ENCODE measurements at places on chromosomes 16 and 17.

- DNase-seq, result no peak
Observed at GRCh38 chr17:68843522-68843921, 111.7 kb downstream of the ABCA8 start.

DNA sequence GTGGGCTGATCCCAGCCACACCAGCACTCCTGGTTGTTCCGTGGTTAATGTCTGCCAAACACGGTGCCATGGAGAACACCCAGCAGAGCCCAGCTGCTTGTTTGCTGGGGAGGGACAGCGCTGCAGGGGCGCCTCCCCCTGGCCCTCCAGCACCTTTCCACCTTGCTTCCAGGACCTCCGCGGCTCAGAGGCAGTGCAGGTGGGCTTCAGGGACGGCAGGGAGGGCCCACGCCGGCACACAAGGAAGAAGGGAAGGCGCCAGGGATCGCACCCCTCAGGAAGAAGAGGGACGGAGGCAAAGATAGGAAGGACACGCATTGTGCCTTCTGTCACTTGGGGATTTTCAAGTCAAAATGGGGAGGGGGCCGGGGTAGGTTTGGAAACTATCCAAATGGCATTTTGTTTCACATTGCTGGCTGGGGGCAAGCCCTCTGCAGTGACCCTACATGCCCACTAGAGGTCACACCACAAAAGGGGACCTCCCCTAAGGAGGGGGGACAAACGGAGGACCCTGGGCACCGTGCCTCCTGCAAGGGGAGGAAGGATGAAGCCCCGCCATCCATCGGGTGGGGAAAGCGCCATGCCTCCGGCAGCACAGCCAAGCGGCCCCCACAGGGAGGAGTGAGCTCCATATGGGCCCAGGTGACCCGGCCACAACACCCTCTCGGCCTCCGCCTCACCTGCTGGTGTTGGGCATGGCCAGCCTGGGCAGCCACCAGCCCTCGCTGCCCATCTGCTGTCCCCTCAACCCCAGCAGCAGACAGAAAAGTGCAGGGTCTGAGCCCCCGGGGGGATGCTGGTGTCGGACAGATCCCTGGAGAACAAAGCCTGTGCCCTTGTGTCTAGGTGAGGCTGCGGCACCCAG is 7.5 kb upstream of the C16orf95 start:
- peak; percentile 16 for DNase-seq

DNA sequence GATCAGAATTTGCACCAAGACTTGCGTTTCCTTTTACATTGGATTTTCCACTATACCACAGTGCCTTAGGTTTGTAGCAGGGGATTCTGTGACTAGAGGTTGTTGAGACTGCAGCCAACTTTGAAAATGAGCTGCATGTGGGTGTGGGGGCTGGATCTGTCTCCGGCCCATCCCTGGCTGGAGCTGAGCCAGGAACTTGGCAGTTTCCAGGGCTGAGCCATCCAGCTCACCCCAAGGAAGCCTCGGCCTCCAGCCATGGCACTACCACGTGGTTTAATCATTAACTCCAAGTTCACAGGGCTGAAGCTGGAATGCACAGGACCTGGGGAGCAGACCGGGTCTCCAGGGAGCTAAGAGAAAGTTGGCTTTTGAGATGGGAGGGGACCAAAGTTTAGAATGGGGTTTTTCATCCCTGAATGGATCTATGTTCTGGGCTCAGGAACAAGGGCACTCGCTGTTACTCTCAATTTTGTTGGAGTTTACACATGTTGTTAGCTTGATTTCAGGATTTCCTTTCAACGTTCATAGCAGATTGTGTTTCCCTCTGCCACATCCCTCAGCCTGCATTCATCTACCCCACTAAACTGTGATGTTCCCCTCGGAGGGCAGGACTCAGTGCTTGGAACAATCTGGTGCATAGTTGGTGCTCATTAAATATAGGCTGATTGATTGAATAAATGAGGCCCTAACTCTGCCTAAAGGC is 42.3 kb upstream of the HNF1B start:
- DNase-seq, result no peak

DNA sequence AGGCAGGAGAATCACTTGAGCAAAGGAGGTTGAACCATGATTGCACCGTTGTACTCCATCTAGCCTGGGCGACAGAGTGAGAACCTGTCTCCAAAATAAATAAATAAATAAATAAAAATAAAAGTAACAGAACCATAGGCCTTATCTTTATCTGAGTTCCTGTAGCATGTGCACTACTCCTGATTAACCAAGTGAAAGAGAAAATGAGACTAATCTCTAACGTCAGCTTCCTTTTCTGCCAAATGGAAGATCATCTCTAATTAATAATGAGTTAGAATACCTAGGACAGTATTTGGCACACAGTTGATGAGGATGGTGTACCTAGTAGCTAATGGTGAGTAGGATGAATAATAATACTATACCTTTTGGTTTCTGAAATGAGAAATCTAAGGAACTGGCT is 520.4 kb downstream of the WWOX start:
- no peak for DNase-seq

DNA sequence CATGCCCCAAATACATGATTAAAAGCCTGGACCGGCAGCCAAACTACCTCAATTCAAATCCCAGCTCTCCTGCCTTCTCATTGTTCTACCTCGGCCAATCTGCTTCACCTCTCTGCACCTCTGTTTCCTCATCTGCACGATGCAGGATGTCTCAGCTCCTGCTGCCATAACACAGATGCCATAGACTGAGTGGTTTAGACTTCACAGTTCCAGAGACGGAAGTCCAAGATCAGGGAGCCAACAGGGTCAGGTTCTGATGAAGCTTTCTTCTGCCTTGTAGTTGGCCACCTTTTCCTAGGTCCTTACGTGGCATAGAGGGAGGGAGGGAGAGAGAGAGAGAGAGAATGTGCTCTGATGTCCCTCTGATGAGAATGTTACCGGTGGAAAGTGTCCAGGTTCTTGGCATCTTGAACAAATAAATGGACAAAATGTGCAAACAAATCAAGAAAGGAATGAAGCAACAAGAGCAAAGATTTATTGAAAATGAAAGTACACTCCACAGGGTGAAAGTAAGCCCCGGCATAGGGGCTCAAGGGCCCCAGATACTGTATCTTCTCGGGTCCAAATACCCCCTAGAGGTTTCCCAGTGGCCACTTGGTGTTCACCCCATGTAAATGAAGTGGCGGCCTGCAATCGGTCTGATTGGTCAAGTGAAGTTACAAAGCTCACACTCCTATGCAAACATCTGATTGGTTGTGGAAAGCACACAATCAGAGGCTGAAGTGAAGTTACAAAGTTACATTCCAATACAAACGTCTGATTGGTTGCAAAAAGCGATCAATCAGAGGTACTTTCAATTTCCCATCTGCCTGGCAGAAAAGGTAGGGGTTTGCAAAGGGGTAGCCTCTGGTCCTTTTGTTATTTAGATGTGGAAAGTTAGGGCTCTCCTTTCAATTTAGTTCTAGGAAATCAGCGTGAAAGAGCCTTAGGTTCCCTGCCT is 43.3 kb upstream of the ZCCHC14 start:
- DNase-seq, result no peak

DNA sequence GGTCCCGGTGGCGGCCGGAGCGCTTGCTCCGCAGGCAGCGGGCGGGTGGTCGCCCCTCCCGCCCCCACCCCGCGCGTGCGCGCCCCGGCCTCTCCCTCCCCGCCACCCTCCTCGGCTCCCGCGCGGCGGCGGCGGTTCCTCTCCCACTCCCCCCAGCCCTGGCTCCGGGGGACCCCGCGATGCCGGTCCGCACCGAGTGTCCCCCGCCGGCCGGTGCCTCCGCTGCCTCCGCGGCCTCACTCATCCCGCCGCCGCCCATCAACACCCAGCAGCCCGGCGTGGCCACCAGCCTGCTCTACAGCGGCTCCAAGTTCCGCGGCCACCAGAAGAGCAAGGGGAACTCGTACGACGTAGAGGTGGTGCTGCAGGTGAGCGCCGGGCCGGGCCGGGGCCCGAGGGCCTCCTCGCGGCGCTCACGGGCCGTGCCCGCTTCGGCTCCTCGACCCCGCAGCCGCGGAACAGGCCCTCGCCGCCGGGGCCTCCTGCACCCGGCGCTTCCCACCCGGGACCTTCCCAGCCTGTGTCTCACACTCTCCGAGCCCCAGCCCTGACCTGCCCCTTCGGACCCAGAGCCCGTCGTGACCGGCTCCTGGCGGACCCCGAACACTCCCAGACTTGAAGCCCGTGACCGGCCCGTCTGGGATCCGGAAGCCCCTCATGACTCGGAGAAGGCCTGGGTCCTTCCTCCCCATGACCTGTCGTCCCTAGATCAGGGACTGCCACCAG is 490 bp downstream of the GID4 start:
- no peak for DNase-seq

DNA sequence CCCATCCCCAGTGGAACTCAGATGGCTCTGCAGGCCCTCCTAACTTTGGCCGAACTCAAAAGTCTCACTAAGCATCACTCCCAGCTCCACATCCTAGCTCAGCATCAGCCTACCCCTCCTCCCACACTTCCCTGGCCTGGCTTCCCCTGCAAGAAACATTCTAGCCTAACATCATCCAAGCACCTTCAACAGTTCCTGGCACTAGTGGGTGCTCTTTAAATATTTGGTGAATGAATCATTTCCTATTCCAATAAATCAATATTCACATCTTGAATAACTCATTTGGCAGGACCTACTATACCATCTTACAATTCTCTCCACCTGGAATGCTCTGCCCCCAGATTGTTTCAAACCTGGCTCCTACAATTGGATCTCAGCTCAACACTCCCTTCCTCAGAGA is 11.0 kb upstream of the BBS2 start:
- DNase-seq, result no peak

- DNase-seq, result no peak
Observed at GRCh38 chr17:58918072-58918471, 162.4 kb downstream of the PPM1E start.

- DNase-seq, result peak; percentile 34
Observed at GRCh38 chr17:81831957-81832607, 1.0 kb downstream of the MCRIP1 start.

- DNase-seq, result no peak
Observed at GRCh38 chr17:40364121-40364861, at the start of gene GJD3. Gene GJD3 (minus strand): TSS chr17:40364737. CDS start chr17:40363815, 922 bp downstream.

DNA sequence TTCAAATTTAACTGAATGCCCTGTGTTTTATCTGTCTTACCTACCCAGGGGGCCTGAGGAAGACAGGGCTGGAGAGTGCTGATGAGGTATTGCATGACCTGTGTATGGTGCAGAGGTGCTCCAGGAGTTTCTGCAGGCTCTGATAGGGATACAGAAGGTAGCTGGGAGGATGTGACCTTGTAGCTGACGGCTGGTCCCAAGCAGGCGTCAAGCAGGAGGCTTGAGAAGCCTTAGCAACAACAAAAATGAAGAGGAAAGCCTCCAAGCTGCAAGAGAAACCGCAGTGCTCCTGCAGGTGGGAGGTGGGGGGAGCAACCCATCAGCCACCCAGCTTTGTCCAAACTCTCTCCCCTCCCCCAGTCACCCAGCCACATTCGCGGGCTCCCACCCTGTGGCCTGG is 40.4 kb downstream of the LAT start:
- DNase-seq, result peak; percentile 47

- no peak for DNase-seq
Observed at GRCh38 chr16:52050418-52050817, 496.5 kb downstream of the TOX3 start.

- DNase-seq, result no peak
Observed at GRCh38 chr17:4124999-4125398, 17.8 kb downstream of the ZZEF1 start.

GRCh38 chr17:5068236-5068635 is 10.0 kb upstream of the ZFP3 start:
- no peak for DNase-seq
